Prostate gland (tissue), 2 donors: ENCODE measurements at places on chromosomes 11 and 22.

GRCh38 chr11:802693-803466 lies 2.2 kb downstream of the PIDD1 start:
- no peak for DNase-seq
- no peak overlapping the region for H3K27ac ChIP-seq
- peaks cover 13% of the 10 kb centered on the region for H3K4me1 ChIP-seq
- H3K4me3 ChIP-seq = no peak overlapping the region
- H3K36me3 ChIP-seq = no peaks in the 10 kb centered on the region
- no peaks in the 10 kb centered on the region for H3K27me3 ChIP-seq

DNA sequence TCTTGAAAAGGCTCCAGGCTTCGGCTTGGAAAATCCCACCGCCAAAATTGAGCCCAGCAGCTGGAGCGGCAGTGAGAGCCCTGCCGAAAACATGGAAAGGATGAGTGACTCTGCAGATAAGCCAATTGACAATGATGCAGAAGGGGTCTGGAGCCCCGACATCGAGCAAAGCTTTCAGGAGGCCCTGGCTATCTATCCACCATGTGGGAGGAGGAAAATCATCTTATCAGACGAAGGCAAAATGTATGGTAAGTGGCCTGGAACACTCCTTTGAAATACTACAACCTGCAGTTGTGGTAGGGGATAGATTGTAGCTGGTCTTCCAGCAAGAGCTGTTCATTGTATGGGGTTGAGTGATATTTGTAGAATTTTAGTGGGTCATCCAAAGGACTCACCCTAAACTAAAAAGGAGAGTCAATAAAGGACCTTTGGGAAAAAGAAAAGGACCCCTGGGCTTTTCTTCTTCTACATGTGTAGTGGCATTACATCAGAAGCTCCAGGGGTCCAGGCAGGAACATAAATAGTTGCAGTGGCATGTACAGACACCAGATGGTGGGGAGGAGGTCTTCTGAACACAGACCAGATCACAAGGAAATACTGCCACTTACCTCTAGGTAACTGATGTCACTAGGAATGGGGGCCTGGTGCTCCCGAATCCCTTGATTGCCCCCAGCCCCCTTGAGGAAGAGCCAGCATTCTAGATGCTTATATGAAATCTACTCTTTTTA lies 90.1 kb downstream of the TEAD1 start:
- H3K4me1 ChIP-seq = no peaks in the 10 kb centered on the region
- H3K27me3 ChIP-seq = no peaks in the 10 kb centered on the region
- no peak overlapping the region for H3K27ac ChIP-seq
- no peaks in the 10 kb centered on the region for H3K36me3 ChIP-seq

DNA sequence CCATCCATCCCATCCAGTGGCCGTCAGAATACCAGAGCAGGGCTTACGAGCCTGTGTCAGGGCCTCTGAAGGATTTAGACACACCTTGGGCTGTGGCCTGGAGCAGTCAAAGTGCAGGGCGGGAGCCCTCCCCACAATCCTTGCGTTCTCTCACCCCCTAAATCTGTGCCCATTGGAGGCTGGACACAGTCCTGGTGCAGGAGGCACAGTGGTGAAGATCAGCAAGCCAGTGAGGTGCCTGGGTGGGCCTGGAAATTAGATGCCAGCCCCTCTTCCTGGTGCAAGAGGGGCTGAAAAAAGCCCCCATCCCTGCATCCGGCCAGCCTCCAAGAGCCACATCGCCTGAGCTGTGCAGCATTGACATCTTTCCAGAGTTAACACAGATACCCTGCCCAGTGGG lies 1045.8 kb downstream of the TBC1D22A start:
- no peak for DNase-seq
- no peaks in the 10 kb centered on the region for H3K36me3 ChIP-seq
- no peak overlapping the region for H3K4me3 ChIP-seq

DNA sequence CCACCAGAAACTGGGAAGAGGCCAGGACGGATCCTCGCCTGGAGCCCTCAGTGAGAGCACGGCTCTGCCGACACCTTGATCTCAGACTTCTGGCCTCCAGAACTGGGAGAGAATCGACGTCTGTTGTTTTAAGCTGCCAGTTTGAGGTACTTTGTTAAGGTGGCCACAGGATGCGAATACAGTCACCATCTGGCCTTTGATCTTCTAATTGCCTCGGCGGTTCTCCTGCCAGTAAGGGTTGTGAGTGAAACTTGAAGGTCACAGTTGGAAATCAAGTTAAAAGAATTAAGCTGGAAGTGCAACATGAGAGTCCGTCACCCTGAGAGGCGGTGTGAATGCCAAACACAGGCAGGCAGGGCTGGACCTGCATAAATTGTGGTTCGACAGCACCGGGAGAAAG lies 27.9 kb downstream of the PARVB start:
- no peaks in the 10 kb centered on the region for H3K36me3 ChIP-seq
- H3K27ac ChIP-seq = no peak overlapping the region
- no peak for DNase-seq
- no peaks in the 10 kb centered on the region for H3K27me3 ChIP-seq
- H3K4me1 ChIP-seq = no peaks in the 10 kb centered on the region
- no peak overlapping the region for H3K4me3 ChIP-seq

GRCh38 chr22:25909614-25910387 lies 167.8 kb downstream of the MYO18B start:
- no peaks in the 10 kb centered on the region for H3K4me1 ChIP-seq
- H3K4me3 ChIP-seq = no peak overlapping the region
- H3K27me3 ChIP-seq = peaks cover 3% of the 10 kb centered on the region
- H3K36me3 ChIP-seq = no peaks in the 10 kb centered on the region

GRCh38 chr11:125289419-125290098 lies 125.0 kb downstream of the PKNOX2 start:
- no peaks in the 10 kb centered on the region for H3K4me1 ChIP-seq
- no peaks in the 10 kb centered on the region for H3K27me3 ChIP-seq
- no peak for DNase-seq
- H3K27ac ChIP-seq = no peak overlapping the region

DNA sequence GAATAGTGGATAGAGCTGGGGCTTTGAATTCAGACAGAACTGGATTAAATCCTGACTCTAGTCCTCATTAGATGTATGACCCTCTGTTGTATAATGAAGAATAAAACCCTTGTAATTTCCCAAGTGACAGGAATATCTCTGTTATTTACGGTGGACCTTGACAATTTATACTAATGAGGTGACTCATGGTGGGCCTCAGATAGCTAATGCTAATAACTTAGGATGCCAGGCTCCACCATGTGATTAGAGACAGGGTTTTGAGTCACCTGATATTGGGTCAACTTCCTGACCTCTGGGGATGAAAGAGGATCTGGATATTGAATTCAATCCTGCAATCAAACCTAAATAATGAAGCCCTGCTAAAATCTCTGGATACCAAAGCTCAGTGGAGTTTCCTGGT lies 33.6 kb downstream of the OSBP start:
- no peaks in the 10 kb centered on the region for H3K4me1 ChIP-seq
- no peaks in the 10 kb centered on the region for H3K27me3 ChIP-seq
- peaks cover 6% of the 10 kb centered on the region for H3K36me3 ChIP-seq
- H3K27ac ChIP-seq = no peak overlapping the region
- H3K4me3 ChIP-seq = no peak overlapping the region

DNA sequence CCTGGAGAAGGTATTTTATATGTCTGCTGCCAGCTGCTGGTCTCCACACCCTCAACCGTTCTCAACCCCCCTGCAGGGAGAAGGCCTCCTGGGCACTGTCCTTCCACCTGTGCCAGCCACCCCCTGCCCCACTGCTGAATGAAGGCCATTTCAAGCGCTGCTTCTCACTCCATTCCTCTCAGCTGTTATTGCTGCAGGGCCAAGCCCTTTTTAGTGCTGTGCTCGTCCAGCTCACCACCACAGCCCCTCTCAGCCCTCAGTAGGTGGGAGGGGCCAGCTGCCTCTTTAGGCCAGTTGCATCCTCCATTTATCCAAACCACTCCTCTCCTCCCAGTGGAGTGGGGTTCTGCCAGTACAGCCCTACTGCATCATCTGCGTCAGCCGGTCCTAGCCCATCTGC lies 1.8 kb upstream of the WBP2NL start:
- H3K36me3 ChIP-seq = no peaks in the 10 kb centered on the region
- H3K4me1 ChIP-seq = peaks cover 8% of the 10 kb centered on the region
- peak overlapping the region; percentile 81 for H3K27ac ChIP-seq

- H3K27me3 ChIP-seq = no peaks in the 10 kb centered on the region
- H3K4me1 ChIP-seq = no peaks in the 10 kb centered on the region
- no peaks in the 10 kb centered on the region for H3K36me3 ChIP-seq
- peak; percentile 44 for DNase-seq
- no peak overlapping the region for H3K27ac ChIP-seq
These were observed 59.2 kb downstream of the SLC35F2 start for GRCh38 chr11:107799218-107799859.

DNA sequence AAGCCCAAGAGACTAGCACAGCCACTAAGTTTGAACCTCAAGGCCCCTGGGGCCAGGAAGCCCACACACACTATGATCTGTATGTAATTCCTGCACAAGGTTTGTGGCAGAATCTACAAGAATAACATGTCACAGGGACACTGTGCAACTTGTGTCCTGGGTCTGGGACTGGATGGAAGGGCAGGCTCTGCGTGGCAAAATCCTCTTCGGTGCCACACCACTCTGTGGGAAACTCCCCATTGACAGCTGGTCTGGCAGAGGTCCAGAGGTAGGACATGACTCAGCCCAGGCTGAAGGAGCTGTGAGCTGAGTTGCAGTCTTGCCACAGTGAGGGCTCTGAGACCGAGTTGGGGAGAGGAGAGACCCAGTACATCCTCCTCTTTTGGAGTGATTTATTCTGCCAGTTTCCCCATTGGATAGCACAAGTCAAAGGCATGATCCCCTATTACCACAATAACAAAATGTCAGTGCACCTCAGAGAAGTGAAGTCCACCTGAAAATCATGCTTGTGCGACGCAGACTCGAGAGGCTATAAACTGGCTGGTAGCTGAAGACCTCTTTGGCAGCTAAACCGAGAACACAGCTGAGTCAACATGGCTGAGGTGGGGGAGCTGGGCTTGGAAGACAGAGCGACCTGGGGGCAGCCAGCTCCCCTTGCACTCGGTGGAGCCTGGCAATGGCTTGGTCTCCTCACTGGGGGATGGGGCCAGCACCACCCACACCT lies 23.3 kb upstream of the SERPIND1 start:
- H3K27ac ChIP-seq = no peak overlapping the region
- no peaks in the 10 kb centered on the region for H3K36me3 ChIP-seq
- H3K4me1 ChIP-seq = peaks cover 23% of the 10 kb centered on the region

DNA sequence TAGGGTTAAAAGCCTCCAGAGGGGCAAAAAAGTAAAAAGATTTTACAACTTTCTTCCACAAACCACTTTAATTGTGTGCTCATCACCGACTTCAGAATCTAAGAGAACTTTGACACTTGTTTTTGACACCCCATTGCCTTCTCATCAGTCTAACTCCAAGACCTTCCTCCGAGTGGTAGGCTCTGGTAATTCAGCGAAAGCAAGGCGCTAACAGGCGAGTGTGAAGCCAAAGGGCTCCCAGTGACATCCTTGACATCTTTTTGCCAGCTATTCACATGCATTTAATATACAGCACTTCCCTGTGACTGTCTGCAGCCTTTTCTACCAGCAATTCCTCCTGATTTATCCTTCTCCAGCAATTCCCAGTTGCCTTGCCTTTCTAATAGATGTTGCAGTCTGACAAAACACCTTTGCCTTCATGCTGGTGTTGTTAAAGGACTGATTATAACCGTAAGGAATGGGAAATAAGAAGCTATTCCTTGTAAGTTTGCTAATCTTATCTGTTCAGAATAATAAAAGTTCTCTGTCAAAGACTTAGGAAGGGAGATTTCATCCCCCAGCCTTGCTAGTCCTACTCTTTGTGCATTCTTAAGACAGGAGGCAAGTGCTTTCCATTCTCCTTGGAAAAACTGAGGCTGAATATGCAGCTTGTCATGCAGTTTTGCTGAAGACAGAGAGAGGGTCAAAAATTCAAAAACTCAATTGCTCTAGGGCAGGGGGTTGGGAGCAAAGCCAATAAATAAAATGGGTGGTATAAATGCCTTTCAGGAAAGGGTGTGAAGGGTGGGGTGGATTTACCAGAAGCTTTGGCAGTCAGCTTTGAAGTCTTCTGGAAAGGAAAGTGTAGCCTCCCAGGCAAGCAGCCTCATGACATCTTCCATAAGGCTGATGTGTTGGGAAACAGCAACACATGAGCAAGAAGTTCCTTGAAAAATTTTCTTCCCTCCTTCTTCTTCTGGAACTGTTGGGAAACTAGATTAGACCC lies 39.1 kb downstream of the SNX19 start:
- no peak for DNase-seq
- H3K4me3 ChIP-seq = no peak overlapping the region
- peaks cover 10% of the 10 kb centered on the region for H3K36me3 ChIP-seq
- no peaks in the 10 kb centered on the region for H3K27me3 ChIP-seq
- no peaks in the 10 kb centered on the region for H3K4me1 ChIP-seq

DNA sequence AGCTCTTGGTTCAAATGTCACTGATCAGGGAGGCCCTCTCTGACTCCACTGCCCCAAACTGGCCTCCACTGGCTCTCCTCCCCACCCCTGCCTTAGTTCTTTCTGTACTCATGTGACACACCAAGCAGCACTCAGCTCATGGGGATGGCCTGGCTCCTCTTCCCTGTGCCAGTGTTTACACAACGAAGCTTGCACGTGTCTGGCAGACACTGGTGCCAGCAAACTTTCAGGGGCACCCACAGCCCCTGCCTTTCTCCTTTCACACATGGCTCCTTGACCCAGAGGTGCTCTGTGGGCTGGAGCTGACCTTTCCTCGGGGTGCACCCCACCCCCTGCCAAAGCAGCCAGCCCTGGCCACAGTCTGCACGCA lies 37.6 kb upstream of the PARVG start:
- no peaks in the 10 kb centered on the region for H3K27me3 ChIP-seq
- no peak overlapping the region for H3K4me3 ChIP-seq
- no peak overlapping the region for H3K27ac ChIP-seq
- DNase-seq = no peak
- no peaks in the 10 kb centered on the region for H3K36me3 ChIP-seq
- no peaks in the 10 kb centered on the region for H3K4me1 ChIP-seq

GRCh38 chr11:117181586-117182550 lies 3.3 kb downstream of the SIDT2 start:
- H3K4me3 ChIP-seq = no peak overlapping the region
- peaks cover 18% of the 10 kb centered on the region for H3K4me1 ChIP-seq
- peak overlapping the region; percentile 50 for H3K27ac ChIP-seq

- no peaks in the 10 kb centered on the region for H3K4me1 ChIP-seq
- no peaks in the 10 kb centered on the region for H3K27me3 ChIP-seq
These were observed 12.3 kb downstream of the EIF4ENIF1 start for GRCh38 chr22:31477329-31477728.

DNA sequence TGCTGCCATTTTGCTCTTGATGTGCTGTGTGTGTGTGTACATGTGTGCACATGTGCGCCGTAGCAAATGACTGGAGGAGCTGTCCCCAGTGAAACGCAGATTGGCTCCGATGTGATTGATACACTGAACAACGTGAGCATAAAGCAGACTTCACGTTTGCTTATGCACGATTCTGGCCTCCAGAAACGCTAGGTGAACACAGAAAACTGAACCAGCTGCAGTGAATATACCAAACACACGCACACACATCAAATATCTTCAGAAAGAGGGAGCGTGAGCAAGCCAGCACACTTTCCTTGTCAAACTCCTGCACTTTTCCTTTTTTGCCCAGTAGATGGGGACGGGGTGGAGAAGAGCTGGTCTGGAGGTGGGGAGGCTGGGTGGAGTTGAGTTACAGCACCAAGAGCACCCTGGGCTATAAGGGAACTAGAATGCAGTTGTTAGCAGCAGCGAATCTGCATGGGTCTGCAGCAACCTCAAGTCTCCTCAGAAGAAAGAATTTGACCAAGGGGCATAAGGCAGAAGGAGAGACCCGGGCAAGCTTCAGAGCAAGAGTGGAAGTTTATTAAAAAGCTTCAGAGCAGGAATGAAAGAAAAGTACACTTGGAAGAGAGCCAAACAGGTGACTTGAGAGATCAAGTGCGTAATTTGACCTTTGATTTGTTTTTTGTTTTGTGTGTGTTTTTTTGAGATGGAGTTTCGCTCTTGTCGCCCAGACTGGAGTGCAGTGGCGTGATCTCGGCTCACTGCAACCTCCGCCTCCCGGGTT lies 77.8 kb upstream of the CADM1 start:
- H3K4me3 ChIP-seq = no peak overlapping the region
- H3K27ac ChIP-seq = no peak overlapping the region
- no peaks in the 10 kb centered on the region for H3K4me1 ChIP-seq
- no peaks in the 10 kb centered on the region for H3K36me3 ChIP-seq
- H3K27me3 ChIP-seq = no peaks in the 10 kb centered on the region
- no peak for DNase-seq
